ENCODE measurements at places on chromosomes 4 and X.

- DNase-seq, result no peak
Measured at GRCh38 chr4:79609817-79610216, 201.8 kb upstream of the GK2 start.

- no peak for DNase-seq
Measured at GRCh38 chr4:152462695-152463094, 73.2 kb downstream of the FBXW7 start.

DNA sequence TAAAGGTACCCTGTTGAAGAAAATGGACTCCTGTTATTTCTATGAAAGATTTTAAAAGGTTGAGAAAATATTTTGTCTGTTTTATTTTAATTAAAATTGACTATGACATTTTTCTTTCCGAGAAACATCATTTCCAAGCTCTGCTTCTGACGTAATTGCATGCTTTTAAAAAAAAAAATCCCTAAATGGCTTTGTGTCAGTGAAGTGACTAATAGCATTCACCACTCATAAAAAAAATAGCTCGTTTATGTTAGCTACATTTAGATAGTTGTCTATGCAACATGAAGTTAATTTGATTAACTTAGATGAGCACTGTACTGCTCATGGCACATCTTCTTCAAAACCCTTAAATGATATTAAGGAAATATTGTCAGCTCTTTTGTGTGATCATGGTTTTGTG is 105.1 kb upstream of the KLHL13 start:
- no peak for DNase-seq

GRCh38 chr4:78624048-78624447 is 72.5 kb downstream of the ANXA3 start:
- DNase-seq, result no peak

GRCh38 chr4:6343939-6344408 is 74.3 kb downstream of the WFS1 start:
- DNase-seq, result no peak

GRCh38 chr4:40515398-40516293 is 114.0 kb downstream of the RBM47 start:
- DNase-seq, result no peak

GRCh38 chr4:12884846-12885796 is 599.0 kb downstream of the RAB28 start:
- DNase-seq, result no peak

GRCh38 chrX:11137543-11138139 is 26.5 kb downstream of the HCCS start:
- DNase-seq, result no peak

DNA sequence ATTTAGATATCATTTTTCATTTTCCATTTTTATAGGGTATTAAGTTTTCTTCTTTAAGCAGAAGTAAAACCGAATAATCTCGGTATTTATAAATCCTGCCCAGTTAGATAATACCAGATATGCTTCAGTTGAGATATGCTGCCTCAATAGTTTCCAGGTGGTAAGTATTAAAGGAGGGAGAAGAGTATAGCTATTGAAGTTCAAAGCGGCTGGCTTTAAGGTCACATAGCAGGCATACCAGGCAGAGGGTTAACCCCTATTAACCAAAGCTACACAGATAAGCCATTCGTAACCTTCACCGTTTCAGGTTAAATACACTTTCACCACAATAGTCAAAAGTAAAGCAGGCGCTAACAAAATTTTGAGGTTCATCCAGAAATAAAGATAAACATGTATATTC is 54.2 kb downstream of the EDNRA start:
- no peak for DNase-seq

DNA sequence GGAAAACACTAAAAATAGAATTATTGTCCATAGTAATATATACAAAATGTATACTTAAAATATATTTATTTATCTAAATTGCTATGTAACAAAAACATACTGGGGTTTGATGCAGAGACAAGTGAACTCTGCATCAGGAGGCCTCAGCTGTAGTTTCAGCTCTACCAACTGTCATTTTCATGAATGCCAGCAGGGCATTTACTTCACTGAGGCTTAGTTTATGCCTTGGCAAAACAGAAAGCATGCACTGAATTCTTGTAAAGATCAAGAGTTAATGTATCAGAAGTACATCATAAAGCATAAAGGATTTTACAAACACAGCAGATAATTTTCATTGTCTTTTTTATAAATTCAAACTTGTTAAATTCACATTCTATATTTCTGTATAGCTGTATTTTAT is 577.0 kb downstream of the C4orf33 start:
- DNase-seq, result no peak

- no peak for DNase-seq
Measured at GRCh38 chr4:24778464-24779225, 16.7 kb upstream of the SOD3 start.

- DNase-seq, result no peak
Measured at GRCh38 chrX:129626026-129626425, 28.7 kb downstream of the APLN start.

DNA sequence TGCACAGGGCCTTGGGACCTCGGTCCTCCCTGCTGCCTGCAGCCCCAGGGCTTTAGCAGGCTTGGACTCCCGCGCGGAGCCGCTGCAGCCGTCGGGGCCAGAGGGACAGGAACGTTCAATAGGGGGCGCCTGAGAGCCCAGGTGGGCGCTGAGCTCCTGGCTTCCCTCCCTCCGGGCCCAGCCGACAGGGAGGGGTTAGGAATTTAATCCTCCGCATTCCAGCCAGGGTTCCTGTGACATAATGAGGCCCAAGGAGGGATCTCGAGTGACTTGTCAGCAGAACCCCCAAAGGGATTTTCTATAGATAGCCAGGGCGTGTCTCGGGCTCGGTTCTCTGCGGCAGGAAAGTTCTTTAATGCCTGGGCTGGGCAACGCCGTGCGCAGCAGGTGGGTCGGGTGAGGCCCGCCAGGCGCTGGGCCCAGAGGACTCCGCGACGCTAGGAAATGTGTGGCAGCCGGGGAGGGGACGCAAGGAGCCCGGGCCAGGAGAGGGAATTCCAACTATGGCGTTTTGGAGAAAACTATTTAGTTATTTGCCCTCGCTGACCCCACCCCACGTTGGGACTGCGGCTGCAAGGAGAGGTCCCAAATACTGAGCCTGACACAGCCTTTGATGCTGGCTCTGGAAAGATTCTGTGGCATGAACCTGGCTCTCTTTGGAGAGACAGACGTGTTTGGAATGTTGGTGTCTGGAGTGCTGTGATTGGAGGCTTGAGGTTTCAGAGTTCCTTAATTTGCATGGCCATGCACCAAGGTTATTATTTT is 285.2 kb upstream of the GATB start:
- no peak for DNase-seq

- no peak for DNase-seq
Measured at GRCh38 chrX:7515681-7516413, 327.1 kb upstream of the VCX start.

- DNase-seq, result no peak
Measured at GRCh38 chr4:16583764-16584163, 314.7 kb downstream of the LDB2 start.

DNA sequence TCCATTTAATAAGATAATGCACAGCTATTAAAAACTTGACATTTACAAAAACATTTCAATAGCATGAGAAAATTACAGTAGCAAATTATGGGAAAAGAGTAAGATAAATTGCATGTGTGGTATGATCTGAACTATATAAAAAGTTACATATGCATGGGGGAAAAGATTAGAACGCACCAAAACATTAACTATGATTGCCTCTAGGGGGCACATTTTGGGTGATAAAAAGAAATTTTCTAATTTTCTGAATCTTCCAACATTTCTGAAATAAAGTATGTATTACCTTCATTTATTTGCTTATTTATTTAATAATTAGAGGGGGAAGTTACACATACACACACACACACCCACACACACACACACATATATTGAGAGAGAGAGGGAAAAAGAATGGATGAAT is 19.6 kb upstream of the KDM5C start:
- DNase-seq, result no peak

GRCh38 chr4:37699868-37700481 is 13.8 kb upstream of the RELL1 start:
- no peak for DNase-seq

DNA sequence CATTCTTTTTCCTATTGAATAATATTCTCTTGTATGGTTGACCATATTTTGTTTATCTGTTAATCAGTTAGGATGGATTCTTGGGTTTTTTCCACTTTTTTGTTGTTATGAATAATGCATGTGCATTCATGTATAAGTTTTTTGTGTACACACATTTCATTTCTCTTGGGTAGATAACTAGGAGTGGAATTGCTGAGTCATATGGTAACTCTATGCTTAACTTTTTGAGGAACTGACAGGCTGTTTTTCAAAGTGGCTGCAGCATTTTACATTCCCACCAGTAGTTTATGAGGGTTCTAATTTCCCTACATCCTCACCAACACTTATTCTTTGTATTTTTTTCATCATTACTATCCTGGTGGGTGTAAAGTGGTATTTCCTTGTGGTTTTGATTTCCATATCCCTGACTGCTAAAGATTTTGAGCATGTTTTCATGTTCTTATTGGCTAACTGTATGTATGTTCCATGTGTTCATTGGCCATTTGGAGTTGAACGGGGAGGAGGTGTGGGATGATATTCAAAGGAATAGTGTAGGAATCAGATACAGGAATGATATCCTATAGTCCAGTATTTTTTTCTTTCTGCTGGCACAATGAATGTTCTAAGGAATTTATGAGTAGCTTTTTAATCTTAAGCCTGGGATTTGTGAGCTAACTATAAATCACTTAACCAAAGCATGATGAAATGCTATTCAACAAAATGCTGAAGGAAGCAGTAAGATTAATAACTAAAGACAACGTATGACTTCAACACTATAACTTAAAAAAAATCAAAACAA is 114.3 kb downstream of the AMELX start:
- DNase-seq, result no peak

GRCh38 chrX:39161611-39162255 is 360.5 kb downstream of the MID1IP1 start:
- DNase-seq, result no peak

DNA sequence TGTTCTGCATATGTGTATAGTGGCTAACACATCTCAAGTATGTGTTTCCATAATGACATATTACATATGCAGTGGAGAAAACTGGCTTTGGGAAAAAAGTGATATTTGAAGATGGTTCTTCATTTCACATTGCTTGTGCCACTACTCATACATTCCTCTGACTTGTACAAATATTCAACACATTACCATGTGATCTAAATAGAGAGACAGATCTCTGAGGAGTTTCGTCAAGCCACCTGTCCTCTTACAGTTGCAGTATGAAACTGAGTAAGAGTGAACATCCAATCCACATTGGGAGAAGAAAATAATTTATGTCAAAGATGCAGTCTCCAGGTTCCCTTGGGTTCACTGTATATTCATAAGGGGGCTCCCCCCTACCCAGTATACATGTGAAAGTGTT is 123.9 kb downstream of the KDR start:
- DNase-seq, result no peak

DNA sequence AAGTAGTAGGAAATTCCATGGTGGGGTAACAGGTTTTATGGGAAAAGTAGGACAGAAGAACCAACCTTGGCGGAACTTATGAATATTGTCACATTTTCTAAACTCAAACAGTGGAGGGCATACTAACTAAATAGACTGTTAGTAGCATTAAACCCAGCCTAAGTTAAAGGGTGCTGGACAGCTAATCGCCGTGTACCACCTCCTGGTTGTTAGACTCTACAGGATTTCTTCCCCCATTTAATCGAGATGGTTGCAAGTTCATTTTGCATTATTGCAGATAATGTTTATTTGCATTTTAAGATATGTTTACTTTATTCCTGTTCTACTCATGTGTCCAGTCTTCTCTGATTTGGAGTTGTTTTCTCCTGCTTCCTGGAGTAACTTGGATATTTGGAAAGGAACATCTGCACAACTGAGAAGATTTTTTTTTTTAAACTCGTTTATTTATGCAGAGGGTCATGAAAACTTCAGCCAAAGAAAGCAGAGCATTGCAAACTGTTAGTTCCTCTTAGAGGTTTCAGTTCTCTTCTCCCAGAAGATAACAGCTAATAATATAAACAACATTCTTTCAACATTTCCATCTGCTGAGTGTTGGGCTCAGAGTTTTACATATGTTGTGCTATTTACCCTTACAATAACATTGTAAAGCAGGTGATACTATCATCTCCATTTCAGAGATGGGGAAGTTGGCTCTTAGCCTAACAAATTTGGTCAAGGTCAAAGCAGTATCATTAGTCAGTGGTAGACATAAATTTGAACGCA is 51.5 kb upstream of the TBC1D9 start:
- no peak for DNase-seq

- DNase-seq, result no peak
Measured at GRCh38 chr4:107258359-107258758, 222.2 kb upstream of the DKK2 start.

DNA sequence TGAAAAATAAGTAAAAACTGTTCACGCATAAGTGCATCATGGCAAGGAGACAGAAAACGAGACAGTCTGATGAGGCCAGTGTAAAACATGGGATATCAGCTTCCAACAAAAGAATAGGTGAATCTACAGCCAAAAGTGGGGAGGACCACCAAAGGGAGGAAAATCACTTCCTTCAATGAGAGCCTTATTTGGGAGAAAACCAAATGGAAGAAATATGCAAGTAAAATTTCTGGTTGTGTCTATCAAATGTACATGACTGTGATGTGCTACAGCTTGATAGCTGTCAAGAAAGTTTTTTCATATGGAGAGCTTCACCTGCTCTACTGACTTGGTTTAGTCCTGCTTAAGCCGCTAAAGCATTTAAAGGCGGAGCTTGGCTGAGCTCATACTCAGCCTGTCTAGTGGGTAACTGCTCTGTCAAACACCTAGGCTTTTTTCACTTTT is 66.2 kb downstream of the MAGEA1 start:
- DNase-seq, result no peak

- no peak for DNase-seq
Measured at GRCh38 chr4:80333121-80333520, 2.4 kb upstream of the CFAP299 start.

- no peak for DNase-seq
Measured at GRCh38 chrX:153868576-153869472, 17.1 kb downstream of the L1CAM start.

DNA sequence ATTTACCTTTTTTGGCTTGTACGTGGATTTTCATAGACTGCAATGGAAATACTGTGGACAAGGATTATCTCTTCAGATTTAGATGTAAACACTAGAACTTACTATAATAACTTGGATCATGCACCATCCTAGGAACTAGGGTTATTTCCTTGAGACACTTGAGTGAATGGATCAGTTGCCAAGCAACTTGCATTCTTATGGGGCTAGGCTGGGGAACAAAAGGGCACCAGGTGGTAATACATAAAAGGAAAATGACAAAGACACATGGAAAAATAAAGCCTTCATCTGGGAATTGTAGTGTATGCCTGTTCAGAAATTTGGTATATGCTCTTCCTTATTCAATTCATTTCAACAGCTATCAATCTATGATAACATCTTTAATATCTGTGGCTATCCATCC is 247.1 kb downstream of the SPRY1 start:
- DNase-seq, result no peak

DNA sequence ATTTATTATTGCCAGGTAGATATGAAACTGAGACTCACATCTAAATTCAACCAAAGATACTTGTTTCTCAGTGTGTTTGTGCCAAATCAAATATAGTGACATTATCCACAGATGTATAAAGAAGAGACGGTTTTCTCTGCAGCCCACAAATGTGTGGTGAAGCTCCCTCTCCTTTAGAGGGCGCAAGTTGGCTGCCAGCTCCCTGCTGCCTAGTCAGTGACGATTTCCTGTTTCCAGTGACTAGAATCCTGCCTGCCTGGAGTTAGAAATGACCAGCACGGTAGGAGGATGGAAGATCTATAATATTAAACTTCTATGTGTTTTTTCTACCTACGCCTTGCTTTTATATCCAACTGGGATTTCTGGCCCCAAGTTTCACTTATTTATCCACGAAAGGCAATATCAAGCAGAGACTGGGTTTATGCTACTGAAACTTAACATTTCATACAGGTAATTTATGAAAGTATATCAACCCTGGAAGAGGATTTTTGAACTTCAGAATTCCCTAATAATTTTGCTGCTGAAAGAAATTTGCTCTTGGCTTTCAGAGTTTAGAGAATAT is 1793.7 kb upstream of the TENM3 start:
- no peak for DNase-seq

Data from activated CD4-positive, alpha-beta T cell treated with anti-CD3 and anti-CD28 coated beads, Interleukin-2, amount 50 U/mL, for 24 hours (primary cell).